ENCODE measurements at places on chromosomes 12 and 14.
A peak's percentile ranks its signal among the peaks of the same experiment; 100 is the strongest.

- DNase-seq: no peak
These were observed 108.7 kb upstream of the ETV6 start for GRCh38 chr12:11540615-11541310.

- no peak for DNase-seq
These were observed 155.0 kb downstream of the NUBPL start for GRCh38 chr14:31716208-31716607.

DNA sequence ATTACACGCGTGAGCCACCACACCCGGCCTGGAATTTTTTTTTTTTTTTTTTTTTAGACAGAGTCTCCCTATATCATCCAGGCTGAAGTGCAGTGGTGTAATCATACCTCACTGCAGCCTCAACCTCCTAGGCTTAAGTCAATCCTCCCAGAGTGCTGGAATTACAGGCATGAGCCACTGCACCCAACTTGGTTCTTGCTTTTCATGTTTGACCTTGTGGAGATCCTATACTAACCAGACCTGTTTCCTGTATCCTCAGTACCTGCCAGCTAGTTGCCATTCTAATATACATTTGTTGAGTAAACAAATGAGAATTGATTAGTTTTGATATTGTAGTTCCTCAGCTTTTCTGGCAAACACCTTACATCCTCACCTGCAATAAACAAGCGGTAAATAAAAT, 3.2 kb upstream of the VSIG10 start:
- DNase-seq: no peak

GRCh38 chr12:53094394-53094787, 3.1 kb upstream of the IGFBP6 start:
- no peak for DNase-seq

DNA sequence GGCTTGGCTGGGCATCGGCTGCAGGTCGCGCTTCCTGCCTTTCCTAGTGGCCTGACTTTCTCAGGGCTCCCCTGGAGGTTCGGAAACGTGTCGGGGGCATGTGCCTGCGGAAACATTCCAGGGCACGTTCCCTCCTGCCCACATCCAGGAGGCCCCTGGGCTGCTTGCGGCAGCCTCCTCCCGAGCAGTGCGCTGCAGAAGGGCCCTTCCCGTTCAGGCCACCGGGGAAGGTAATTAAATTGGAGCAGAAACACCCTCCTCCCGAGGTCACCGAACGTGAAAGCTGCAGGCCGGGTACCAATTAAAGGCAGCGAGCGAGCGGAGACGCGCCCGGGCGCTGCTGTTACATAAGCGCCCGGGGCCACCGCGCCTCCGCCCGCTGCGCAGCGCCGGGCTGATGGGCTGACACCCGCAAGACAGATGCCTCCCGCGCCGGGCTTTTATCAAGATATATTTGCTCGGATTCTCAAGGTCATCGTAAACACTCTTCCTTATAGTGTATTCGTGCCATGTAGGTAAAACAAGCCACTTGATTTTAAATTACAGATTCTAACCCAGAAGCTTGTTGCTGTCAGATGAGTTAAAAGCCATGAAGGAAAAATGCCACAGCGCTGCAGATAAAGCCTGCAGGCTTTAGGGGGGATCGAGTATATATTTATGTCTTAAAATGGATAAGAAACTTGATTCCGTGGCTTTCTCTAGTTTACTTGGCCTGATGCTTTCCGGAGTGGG, 31.4 kb downstream of the SSPN start:
- DNase-seq: no peak

- DNase-seq: no peak
These were observed 26.1 kb downstream of the FGD6 start for GRCh38 chr12:95191060-95191696.

GRCh38 chr12:19654650-19655376, 215.5 kb downstream of the AEBP2 start:
- DNase-seq: no peak

- no peak for DNase-seq
These were observed 13.4 kb upstream of the OAS2 start for GRCh38 chr12:112964915-112965314.

DNA sequence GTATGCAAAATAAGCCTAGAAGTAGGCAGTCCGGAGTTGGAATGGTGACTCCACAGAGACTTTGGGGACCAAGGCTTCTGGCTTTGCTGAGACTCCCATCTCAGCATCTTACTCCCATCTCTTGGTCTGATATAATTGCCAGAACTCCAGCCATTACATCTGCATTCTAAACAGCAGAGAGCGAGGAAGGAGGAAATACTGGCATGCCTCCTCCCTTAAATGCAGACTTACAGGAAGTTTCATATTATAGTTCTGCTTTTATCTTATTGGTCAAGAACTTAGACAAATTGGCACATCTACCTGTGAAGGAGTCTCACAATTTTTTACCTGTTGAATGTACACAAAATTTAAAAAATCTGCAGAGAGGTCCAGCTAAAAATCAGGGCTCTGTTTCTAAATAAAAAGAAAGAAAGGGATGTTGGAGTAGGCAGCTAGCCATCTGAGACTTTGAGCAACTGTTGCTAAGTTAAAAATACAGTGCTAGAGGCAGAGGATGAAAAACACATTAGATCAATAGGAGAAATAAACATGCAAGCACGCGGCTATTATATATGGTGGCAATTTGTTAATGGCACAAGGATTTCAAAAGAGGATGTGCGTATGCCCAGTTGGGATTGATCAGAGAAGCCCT, 209.9 kb upstream of the HMGA2 start:
- DNase-seq: no peak

DNA sequence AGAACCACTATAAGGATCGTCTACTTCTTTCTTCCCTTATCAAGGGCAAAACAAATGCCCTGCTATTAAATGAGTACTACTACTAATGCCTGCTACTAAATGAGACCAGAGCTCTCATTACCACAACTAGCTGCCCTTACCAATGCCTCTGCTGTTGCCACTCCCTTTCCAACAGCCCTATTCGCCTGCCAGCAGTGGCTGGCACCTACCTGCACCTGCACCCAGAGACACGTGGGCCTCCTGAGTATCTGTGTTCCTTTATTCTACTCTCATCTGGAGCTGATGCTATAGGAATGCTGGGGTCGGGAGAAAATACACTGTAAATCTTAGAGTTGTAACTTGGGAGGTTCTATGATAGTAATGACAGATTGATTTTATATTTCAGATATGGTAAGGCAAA, 174.7 kb downstream of the SLC2A13 start:
- no peak for DNase-seq

DNA sequence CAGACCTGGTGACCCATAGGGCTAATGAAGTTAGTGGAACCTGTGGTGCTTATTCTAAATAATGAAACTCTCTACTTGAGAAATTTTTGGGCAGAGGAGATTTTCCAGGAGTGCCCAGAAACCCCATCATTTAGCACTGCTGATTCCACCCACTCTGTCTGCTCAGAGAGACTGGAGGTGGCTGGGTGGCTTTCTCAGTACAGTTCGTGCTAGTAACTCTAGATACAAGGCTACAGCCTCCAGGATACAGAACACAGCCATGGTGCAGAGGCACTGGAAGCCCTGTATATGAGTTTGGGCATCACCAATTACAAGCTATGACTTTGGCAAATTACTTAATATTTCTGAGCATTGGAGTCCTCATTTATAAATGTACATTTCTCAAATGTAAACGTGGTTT, 32.4 kb downstream of the CCDC177 start:
- no peak for DNase-seq

DNA sequence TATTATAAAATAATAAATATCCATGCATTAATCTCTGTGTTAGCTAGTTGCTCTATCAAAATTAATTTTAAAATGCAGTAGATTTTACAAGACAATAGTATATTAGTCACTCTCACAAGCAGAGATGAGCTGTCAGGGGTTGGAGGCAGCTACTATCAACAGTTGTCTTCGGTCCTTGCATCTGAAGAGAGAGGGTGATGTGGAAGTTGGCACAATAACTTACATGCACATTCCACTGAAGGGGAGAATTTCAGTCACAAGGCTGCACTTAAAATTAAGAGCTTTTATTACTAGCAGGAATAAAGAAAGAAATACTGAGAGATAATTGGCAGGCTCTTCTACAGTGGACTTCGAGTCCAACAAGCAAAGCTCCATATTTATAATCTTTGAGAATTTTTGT, 166.9 kb upstream of the DCN start:
- no peak for DNase-seq

- DNase-seq: no peak
These were observed 16.6 kb downstream of the SSH1 start for GRCh38 chr12:108840605-108841332.

- peak; percentile 42 for DNase-seq
These were observed 102.7 kb upstream of the FKBP4 start for GRCh38 chr12:2692080-2692479.

DNA sequence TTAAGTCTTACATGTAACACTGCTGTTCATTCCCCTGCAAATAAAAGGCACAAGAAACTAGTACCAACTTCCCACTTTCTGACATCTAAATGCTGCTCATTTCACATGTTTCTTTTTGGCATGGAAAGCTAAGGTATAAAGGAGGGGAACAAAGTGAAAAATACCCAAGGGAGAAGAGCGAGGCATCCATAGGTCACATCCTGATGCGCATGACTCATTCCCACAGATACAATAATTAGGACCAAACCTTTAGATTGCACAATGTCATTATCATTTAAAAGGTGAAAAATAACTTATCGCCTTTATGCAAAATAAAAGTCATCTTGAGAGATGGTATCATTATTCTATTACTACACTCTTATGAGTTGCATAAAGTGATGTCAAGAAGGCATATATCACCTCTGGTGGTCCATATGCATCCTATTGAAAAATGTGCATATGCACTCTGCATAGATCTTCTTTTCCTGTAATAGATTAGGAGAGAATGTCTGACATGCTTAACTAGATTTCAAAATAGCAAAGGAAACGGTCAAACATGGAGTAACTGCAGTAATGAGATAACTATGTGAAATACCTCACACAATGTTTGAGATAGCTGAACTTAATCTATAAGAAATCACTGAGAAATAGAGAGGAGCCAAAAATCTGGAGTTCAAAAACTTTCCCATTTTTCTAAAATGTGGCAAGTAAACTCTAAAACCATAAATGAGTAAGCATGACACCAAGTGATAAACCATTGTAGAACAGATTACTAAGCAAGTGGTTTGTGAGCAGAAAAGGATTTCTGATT, 382.5 kb upstream of the TMTC1 start:
- no peak for DNase-seq

- no peak for DNase-seq
These were observed 19.7 kb upstream of the CKAP4 start for GRCh38 chr12:106267535-106267934.

- DNase-seq: no peak
These were observed 653 bp upstream of the IFI27 start for GRCh38 chr14:94109915-94110250.

GRCh38 chr14:33275879-33276278, 337.2 kb downstream of the NPAS3 start:
- DNase-seq: no peak

All from CD8-positive, alpha-beta T cell (primary cell).